ENCODE measurements at places on chromosomes 13 and 19.

DNA sequence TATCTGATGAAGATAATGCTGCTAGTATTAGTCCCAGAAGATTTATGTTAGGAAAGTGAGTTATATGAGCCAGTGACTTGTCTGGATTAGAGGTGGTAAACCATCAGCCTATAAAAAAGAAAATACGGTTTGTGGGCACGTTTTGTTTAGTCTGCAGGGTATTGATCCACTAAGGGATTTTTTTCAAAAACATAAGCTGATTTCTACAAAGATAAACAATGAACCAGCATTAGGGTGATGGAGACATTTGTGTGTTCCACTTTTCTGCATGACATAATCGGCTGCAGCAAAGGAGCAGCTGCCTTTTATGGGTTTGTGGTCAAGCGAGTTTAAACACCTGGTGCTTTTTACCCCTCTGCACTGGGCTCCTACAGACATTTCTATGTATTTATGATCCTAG, 836.4 kb upstream of the GPC6 start:
- no peak for DNase-seq

DNA sequence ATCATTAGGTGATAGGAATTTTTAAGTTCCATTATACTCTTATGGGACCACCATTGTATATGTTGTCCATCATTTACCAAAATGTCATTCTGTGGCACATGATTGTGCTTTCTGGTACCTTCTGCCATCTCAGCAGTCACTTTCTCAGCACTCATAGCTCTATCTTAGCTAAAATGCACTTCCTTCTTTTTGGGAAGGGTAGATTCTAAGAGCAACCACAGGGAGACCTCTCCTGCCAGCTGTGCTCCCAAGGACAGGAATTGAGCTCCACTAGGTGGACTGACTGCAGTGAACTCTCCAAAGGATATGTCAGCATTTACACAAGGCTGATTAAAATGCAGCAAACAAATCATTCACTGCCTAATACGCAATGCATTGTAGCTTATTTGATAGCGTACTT, 91.8 kb upstream of the OBI1 start:
- DNase-seq: no peak

- no peak for DNase-seq
Observed at GRCh38 chr13:91228108-91228507, 119.4 kb upstream of the MIR17HG start.

GRCh38 chr13:91174886-91175501, 172.5 kb upstream of the MIR17HG start:
- no peak for DNase-seq

DNA sequence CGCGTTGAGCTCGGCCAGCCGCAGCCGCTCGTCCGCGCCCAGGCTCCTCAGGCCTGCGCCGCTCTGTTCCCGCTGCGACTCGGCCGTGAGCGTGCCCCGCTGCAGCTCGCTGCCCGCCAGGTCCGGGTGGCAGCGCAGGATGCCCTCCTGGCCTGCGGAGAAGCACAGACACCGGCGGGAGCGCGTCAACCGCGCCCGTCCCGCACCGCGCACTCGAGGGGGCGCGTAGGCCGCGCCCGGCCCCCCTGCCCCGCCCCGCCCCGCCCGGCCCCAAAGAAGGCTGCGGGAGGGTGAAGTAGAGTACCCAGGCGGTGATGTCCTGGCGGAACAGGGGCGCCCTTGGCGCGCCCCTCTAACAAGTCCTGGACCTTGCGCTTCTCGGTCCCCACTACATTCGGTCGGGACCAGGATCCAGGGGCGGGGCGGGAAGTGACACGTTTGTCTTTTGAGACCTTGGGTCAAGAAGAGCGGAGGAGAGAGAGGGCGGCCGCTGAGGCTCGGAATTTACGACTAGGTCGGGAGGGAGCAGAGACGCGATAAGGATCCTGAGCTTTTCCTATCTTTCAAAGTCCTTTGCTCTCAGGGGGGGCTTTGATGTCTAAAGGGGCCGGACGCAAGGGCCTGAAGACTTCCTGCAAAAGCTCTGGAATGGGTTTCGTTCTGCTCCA, 9.3 kb upstream of the CDX2 start:
- no peak for DNase-seq

DNA sequence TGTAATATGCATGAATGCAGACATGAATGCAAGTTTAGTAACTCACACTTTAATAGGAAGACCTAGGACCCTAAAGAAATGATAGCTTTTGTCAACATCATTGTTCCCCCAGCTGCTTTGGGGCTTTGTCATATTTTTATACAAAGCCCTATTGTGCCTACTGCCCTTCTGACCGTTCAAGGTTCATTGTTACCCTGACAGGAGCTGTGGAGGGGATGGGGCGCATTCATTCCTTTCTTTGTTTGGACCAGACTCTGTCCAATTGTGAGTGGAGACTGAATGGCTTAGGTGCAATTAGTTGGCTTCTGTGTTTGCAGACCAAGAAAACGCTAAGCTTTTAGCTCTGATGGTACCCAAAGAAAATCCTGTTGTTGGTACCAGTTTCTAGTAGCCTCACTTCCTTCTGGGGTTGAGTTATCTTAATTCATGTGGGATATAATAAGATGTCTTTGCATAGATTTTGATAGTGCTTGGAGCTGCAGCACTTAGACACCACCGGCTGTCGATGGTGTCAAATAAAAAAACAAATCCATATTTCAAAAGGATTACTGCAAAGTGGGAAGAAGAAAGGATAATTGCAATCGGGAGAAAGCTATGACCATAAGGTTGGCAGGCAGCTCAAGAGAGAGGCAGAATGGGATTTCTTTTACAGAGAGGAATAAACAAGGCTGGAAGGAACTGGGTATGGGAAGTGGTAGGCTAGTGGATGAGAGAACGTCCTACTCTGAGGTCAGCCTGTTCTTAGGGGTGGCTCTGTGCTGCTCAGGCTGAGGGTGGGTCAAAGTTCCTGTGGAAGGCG, 133.9 kb upstream of the TMTC4 start:
- no peak for DNase-seq

DNA sequence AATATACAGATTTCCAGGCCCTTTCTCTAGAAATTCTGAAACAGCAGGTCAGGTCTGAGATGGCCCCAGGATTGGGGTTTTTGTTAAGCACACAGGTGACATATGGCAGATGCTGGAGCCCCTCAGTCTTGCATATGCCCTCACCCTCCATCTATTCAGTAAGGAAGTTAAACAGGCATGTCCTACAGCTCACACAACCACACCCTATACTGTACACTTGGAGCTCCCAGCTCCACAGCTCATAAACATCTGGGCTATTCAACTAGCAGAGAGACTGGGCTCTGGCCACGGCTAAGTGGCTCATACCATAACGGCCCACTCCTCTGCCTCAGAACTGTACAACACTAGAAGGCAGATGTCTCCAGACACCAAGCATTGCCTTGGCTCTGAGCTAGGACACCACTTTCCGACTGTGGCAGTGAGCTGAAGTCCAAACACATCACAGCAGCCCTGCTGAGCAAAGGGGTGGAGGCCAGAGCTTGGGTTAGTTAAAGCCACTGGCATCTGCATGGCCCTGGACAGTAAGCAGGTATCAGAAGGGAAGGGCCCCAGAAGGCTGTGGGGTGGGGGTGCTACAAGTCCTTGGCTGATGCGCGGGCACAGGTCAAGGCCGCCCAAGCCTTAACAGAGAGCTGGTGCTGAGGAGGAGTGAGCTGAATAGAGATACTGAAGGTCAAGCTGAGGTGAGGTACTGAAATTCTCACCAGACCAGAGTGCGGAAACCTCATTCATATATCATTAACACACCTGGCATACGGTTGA, 79.1 kb downstream of the ABCC4 start:
- no peak for DNase-seq

DNA sequence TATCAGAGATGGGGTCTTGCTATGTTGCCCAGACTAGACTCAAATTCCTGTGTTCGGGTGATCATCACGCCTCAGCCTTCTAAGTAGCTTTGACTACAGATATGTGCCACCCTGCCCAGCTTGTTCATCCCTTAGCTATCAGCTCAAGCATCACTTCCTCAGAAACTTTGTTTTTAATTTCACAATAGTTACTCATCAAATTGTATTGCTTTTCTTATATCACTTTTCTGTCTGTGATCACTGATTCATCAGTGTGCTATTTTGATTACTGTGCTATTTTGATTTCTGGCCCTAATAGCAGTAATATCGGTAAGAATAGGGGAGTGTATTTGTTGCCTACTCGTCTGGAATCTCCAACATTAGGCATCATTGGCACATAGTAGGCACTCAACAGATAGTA, 878.6 kb upstream of the PCDH20 start:
- no peak for DNase-seq

DNA sequence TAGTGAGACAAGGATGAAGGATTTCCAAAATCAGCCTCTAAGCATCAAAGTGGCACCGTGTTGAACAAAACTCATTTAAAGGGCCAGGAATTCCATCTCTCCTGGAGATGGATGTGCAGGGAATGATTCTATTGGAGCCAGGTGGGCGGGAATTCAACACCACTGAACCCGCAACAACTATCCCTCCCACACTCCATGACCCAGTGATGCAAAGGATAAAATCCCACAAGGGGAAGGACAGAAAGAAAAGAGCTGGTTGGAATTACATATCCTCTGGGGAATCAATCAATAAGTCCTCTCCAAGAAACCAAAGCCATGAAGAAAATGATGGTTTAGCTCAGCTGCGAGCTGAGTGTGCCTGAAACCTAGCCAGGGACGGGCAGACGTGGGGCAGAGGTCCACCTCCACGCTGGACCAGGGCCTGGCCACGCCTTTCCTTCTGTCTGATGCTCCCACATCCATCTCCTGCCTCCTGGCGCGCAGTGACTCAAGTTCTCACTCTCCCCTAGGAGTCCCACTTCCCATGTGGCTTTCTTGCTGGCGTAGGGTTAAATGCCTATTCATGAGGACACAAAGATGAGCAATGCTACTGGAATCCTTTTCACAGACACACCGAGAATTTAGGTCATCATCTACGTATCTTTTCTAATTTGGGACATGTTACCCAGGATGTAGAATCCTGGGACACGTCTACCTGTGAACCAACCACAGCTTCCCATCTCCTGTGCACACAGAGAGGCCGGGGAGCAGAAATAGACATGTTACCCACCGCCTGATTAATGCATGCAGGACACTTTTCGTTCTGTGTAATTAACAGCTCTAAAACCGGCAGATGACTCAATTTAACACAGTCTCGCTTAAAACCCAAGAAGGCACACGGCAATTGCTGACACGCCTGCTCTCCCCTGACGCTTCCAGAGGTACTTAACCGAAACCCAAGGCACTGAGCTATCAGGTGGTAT, 48.6 kb downstream of the PEPD start:
- no peak for DNase-seq

DNA sequence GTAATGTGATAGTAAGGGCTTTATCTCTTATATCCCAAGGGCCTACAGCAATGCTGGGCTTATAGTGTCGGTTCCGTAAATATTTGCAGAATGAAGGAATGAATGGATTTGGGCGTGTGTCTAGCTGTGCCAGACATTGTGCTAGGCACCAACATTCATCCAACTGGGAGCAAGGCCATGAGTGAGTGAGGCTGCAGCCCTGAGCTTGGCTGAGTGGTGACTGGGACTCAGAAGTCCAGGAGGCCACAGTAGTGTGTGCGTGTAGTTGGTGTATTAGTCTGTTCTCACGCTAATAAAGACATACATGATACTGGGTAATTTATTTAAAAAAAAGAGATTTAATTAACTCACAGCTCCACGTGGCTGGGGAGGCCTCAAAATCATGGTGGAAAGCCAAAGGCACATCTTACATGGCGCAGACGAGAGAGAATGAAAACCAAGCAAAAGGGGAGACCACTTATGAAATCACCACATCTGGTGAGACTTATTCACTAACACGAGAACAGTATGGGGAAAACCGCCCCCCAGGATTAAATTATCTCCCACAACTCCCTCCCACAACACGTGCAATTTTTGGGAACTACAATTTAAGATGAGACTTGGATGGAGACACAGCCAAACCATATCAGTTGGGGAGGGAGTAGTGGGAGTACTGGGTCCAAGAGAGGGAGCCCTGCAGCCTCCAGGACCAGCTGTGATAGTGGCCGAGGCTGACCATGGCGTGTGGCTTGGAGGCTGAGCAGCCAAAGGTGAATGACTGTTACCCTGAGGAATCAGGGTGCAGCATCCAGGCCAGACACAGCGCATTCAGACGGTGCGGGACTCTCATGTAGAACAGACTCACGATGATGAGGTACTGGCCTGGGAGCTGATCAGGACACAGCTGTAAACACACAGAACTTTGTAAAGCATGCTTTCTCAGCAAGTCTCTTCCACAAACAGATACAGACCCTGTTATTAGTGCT, 104.6 kb downstream of the TEX26 start:
- DNase-seq: no peak

GRCh38 chr13:60230593-60230992, 66.9 kb upstream of the DIAPH3 start:
- DNase-seq: no peak

GRCh38 chr13:75352641-75353327, 129.2 kb downstream of the TBC1D4 start:
- no peak for DNase-seq

GRCh38 chr13:102002287-102002686, 399.6 kb downstream of the FGF14 start:
- no peak for DNase-seq

- DNase-seq: no peak
Observed at GRCh38 chr19:31296741-31297390, 52.4 kb downstream of the TSHZ3 start.

DNA sequence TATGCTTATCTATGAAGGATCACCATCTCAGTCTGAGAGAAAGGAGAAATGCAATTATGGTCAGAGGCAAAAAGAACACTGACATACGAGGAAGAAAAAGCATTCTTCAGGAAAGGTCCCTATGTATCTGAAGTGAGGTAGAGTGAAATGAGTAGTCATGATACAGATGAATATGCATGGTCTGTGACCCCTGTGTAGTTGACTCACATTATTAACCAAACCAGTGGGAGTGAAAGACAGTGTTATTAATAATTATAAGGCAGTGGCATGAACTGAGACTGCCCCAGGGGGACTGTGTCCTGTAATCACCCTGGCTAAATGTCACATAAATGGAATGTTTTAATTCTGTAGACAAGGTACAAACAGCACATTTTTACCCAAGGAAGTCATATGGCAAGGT, 1320.2 kb upstream of the PCDH9 start:
- DNase-seq: no peak

DNA sequence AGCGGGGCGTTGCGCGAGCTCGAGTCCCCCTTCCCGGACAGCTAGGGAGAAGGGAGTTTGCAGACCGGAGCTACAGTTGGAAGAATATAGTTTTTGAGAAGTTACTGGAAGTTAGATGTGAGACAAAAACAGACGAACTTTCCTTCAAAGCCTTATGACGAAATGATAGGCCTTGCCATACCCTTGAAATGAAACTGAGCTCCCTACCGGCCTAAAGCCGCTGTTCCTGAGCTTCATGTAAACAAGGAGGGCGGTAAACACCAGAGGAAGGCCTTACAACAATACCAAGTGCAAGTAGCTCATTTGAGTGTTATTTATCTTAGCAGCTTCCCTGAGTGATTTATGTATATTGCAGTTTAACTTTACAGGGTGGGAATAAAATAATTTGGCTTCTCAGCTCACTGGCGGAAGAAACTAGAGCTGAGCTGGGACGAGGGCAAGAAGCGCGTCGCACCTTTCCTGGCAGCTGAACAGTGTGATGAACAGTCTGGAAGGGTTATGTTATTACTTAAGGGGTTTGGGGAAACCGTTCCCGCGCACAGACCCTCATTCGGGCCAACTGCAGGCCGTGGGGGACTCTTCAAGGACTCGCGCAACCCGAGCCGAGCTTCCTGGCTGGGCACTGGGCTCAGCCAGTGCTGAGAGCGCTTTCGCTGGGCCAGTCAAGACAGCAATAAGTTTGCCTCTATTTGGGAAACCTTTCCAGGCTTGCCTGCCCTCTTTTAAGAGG, 111.2 kb downstream of the KCNRG start:
- peak; percentile 64 for DNase-seq
